Urothelium cell line (cell line): ENCODE measurements at places on chromosomes 4 and X.

- DNase-seq = no peak
These were observed 3.8 kb downstream of the VEGFC start for GRCh38 chr4:176788971-176789370.

DNA sequence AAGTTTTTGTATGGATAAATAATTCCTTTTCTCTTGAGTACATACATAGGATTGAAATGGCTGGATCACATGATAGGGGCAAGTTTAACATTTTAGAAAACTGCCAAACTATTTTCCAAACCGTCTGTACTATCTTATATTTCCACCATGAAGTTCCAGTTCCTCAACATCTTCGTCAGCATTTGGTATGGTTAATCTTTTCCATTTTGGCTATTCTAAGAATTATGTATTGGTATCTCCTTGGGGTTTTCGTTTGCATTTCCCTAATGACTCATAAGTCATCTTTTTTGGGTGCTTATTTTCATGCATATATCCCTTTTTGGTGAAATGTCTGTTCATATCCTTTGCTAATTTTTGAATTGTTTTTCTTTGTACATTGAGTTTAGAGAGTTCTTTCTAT lies 227.7 kb downstream of the DLG3 start:
- DNase-seq = no peak

- peak; percentile 11 for DNase-seq
These were observed 83.5 kb upstream of the INTU start for GRCh38 chr4:127548990-127549925.

DNA sequence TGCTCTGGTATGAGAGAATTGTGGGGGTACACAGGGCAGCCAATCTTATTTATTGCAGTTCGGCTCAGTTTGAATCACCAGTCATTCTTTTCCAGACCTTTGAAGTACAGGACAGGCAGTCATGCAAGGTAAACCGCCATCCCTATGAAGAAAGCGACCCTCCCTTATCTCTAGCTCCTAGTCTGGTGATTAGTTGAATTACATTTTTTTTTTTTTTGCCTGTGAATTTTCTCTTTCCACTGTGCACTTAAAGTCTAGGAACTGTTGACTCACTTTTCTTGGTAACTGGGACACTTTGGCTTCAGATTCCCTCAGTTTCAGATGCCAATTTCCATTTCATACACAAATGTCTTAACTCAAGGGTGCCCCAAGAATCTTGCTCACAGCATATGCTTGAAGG lies 82.4 kb upstream of the FAM9C start:
- DNase-seq = no peak

- DNase-seq = peak; percentile 20
These were observed 53.5 kb upstream of the SMIM31 start for GRCh38 chr4:164700471-164700870.

DNA sequence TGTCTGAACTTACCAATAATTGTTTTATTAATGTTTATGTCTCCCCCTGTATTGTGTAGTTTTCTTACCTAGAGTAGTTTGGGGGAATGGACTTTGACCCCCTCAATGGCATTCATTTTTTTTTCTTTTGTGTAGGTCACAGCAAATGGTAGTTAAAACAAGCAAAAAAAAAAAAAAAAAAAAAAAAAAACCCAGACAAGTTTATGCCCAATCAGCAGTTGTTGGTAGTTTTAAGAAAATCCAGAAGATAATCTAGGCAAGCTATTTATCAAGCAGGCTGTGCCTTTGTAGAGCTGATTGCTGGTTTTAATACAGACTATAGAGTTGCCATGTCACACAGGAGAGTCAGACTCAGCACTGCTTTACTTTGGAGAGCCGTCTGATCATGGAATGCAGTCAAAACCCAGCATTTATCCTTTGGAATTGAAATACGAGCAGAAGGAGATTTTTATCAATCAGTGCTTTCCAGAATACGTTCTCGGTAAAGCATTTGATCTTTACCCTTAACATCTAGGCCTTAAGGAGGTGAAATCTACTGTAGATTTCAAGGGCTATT lies 16.6 kb downstream of the DCUN1D4 start:
- DNase-seq = no peak

DNA sequence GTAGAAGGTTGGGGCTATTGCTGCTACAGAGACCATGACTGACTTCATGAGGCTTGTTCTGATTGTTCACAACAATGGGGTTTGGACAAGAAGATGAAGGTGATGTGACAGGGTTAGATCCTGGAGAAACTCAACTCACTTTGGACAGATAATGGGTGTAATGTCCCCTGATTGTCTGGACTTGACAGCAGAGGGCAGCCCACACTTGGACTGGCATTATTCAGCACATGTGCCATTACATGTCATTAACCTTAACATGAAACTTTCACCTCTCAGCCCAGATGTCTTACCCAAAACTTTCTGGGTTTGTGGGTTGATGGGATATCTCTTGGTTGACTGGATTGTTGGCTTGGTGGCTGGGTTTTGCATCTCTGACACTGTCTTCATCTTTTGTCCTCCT lies 101.5 kb downstream of the MXRA5 start:
- no peak for DNase-seq

DNA sequence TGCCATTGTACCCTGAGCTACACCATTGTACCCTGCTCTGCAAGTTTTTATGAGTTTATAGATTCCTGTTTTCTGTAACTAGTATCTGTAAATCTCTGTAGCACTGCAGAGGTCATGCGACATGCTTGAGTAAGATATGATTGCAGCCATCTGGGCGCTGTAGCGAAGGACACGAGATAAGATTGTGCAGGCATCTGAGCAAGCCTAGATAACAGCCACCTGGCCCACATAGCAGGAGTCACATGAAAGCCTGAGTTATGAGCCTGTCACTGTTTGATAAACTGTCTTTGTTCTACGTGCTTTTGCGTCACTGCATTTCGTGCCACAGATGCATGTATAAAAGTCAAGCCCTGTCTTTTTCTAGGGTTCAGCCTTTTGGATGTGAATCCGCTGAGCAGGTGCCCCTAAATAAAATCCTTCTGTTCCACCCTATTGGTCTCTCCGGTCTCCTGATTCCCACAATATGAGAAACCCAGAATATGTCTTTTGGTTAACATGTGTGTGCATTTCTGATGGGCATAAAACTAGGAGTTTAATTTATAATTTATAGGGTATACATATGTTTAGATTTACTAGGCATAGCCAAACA lies 327.6 kb upstream of the MAOA start:
- no peak for DNase-seq

GRCh38 chr4:7887436-7887835 lies 52.2 kb downstream of the AFAP1 start:
- no peak for DNase-seq

DNA sequence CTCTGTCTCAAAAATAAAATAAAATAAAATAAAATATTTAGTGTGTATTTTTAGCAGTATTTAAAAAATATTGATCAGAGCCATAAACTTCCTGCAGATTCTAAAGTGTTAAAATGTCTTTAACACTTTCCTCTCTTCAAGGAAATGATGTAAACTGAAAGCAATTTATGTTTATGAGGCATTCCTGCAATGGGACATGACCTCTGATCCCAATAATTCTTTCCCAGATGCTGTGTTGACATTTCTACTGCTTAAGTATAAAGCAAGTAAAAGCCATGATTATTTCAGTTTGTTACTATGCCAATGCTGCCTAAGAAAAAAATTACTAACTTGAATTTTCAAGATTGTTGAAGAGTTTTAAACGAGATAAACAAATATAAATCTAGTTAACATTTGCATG lies 29.0 kb downstream of the COQ2 start:
- peak; percentile 55 for DNase-seq
